Activated CD8-positive, alpha-beta T cell treated with anti-CD3 and anti-CD28 coated beads, Interleukin-2, amount 10 ng/mL, durations not matched to agents 7 days and 5 days (primary cell): ENCODE measurements at places on chromosomes 6 and 20.

DNA sequence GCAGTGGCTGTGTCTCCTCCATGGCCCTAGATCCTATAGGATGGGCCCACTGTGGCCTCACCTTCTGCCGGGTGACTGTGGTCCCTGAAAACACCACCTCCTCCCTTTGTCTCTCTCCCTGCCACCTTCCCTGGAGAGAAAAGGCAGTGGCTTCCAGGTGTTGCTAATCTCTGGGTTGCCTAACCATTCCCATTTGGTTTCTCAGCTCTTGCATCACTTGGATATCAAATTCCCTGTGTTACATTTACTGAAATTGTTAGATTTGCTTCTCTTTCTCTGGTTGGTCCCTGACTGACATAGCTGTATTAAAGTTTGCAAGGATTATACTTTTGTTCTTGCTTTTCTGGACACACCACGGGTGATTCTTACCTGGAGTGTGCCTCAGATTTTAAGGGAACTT is 9.3 kb upstream of the ZFP64 start:
- no peak overlapping the region for H3K4me3 ChIP-seq
- no peaks in the 10 kb centered on the region for H3K27me3 ChIP-seq
- H3K4me1 ChIP-seq = no peaks in the 10 kb centered on the region

GRCh38 chr6:25620391-25620790 is 31.6 kb upstream of the SCGN start:
- H3K4me3 ChIP-seq = no peak overlapping the region
- peaks cover 3% of the 10 kb centered on the region for H3K27me3 ChIP-seq
- H3K36me3 ChIP-seq = no peaks in the 10 kb centered on the region
- H3K4me1 ChIP-seq = no peaks in the 10 kb centered on the region

- no peak overlapping the region for H3K27ac ChIP-seq
- peaks cover 60% of the 10 kb centered on the region for H3K4me1 ChIP-seq
- H3K4me3 ChIP-seq = no peak overlapping the region
- H3K36me3 ChIP-seq = peaks cover 18% of the 10 kb centered on the region
Measured at GRCh38 chr6:25014791-25015560, 79.2 kb upstream of the RIPOR2 start.

DNA sequence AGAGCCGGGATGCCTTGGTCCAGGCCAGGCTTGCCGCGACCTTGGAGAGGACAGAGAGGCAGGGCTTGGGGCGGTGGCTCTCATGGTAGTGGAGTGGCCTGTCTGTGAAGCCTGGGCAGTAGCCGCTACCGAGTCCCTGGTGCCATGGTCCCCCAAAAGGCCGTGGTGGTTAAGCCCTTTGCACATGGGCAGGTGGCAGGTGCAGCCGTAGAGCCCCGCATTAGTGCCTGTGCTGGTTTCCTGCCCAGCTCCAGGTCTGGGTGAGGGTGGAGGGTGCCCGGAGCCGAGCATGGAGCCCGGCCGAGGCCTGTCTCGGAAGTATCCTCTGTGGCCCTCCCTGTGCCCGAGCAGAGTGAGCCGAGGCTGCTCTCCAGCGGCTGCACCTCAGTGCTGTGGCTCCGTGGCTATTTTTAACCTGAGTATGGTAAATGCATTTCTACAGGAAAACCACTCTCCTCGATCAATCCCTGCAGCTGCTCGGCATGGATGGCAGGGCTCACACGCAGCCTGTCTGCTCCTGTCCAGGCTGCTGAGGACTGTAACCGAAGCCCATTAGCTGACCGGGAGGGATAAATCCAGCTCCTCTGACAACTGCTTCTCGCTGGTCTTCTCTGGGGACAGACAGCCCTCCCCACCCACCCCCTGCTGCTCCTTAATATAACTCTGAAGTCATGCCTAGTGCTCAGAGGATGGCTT is 36.3 kb upstream of the GATA5 start:
- DNase-seq = peak; percentile 28
- H3K27me3 ChIP-seq = peaks cover 10% of the 10 kb centered on the region
- H3K4me1 ChIP-seq = peaks cover 13% of the 10 kb centered on the region
- H3K27ac ChIP-seq = no peak overlapping the region
- H3K4me3 ChIP-seq = no peak overlapping the region
- H3K36me3 ChIP-seq = no peaks in the 10 kb centered on the region

DNA sequence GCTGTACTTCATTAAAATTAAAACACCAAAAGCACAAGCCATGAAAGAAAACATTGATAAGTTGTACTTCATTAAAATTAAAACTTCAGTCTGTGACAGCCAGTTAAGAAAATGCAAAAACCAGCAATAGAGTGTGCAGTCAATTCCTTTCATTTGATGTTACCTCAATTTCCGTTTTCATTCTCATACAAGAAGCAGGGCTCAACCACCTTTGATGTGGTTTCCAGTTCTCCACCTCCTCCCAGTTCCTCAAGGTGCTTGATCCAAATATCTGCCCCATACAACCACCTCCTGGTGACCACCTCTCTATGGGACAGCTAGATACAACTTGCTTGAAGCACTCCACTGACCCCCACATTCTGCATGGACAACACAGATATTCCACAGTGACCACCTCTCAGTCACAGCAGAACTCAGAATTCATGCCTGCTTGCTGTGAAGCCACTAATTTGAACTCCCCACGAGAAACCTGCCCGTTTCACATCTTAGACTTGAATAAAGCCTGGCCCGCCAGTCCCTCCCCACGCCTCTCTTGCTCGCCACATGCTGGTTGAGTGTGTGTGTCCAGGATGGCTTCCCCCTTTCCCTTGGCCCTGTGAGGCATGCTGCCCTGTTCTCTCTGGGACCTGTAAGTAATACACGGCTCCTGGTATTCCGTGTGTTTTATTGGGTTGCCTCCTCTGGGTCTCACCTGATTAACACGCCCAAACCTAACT is 66.1 kb downstream of the FAM50B start:
- peaks cover 3% of the 10 kb centered on the region for H3K36me3 ChIP-seq
- H3K4me3 ChIP-seq = peak overlapping the region; percentile 61
- H3K27ac ChIP-seq = peak overlapping the region; percentile 84
- peaks cover 46% of the 10 kb centered on the region for H3K27me3 ChIP-seq
- peak; percentile 72 for DNase-seq

GRCh38 chr20:10846766-10847165 is 173.0 kb upstream of the JAG1 start:
- no peaks in the 10 kb centered on the region for H3K4me1 ChIP-seq
- H3K4me3 ChIP-seq = no peak overlapping the region
- H3K27me3 ChIP-seq = no peaks in the 10 kb centered on the region
- H3K36me3 ChIP-seq = no peaks in the 10 kb centered on the region

DNA sequence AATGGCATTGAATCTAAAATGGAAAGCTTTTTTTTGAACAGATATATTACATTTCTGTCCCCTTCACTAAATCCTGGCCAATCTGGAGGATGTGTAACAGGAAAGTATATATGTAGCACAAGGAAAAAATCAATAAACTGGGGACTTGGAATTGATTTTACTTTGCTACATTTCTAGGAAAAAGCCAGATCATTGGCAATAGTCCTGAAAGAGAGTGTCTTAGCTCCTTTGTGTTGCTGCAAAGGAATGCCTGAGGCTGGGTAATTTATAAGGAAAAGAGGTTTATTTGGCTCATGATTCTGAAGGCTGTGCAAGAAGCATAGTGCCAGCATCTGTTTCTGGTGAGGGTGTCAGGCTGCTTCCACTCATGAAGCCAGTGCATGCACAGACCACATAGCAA is 574.9 kb downstream of the HTR1B start:
- H3K36me3 ChIP-seq = no peaks in the 10 kb centered on the region
- H3K4me3 ChIP-seq = no peak overlapping the region
- no peaks in the 10 kb centered on the region for H3K4me1 ChIP-seq
- no peak for DNase-seq

DNA sequence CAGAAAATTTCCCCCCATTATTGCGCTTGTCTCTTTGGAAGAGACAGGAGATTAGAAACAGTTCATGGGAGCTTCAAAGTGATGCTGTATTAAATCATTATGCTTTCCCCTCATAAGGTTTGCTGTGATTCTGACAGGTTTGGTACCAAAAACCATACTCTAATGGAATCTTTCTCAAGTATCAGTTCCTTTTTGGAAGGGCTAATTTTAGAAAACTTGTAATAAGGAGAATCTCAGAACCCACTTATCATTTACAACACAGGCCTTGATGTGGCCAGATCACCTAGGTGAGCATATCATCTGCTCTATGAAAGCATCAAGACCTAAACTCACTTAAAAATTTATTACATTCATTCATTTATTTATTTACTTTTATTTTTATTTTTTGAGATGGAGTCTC is 51.2 kb downstream of the TP53INP2 start:
- H3K36me3 ChIP-seq = peaks cover 45% of the 10 kb centered on the region
- no peaks in the 10 kb centered on the region for H3K4me1 ChIP-seq
- no peak for DNase-seq
- H3K27me3 ChIP-seq = no peaks in the 10 kb centered on the region

- no peak for DNase-seq
- H3K36me3 ChIP-seq = no peaks in the 10 kb centered on the region
- no peak overlapping the region for H3K27ac ChIP-seq
- H3K27me3 ChIP-seq = peaks cover 2% of the 10 kb centered on the region
Measured at GRCh38 chr6:42154461-42155209, 12.2 kb upstream of the C6orf132 start.

DNA sequence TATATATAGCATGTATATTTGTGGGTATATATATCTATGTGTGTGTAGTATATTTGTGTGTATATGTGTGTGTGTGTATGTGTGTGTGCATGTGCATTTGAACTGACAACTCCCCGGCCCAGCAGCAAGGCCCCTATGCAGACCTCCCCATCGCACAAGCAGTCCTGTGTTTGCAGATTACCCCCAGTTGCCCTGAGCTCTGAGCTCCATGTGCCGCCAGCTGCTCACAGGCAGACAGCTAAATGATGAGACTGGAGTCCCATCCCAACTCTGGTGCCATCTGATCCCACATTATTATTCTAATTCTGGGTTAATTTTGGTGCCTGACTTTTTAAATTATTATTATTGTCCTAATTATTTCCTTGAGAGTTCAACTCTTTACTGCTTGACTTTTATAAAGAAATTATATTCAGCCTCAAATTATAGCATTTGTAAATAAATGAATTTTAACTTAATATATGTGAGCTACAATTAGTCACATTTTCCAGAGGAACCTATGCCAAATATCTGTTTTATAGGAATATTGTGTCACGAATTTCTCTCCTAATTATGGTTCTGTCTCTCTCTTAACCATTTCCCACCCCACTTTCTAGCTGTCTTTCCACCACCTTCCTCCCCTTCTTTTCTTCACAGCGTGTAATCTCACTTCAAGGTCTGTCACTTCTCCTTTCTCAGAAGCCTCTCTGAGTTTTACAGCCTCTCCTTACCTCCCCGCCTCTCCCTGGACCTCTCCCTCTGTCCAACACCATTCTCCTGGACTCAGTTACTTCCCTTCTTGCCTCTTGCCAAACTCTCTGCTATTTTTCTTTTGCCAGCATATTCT is 90.6 kb upstream of the SYNDIG1 start:
- no peaks in the 10 kb centered on the region for H3K36me3 ChIP-seq
- no peaks in the 10 kb centered on the region for H3K4me1 ChIP-seq
- no peak overlapping the region for H3K27ac ChIP-seq
- H3K4me3 ChIP-seq = no peak overlapping the region

DNA sequence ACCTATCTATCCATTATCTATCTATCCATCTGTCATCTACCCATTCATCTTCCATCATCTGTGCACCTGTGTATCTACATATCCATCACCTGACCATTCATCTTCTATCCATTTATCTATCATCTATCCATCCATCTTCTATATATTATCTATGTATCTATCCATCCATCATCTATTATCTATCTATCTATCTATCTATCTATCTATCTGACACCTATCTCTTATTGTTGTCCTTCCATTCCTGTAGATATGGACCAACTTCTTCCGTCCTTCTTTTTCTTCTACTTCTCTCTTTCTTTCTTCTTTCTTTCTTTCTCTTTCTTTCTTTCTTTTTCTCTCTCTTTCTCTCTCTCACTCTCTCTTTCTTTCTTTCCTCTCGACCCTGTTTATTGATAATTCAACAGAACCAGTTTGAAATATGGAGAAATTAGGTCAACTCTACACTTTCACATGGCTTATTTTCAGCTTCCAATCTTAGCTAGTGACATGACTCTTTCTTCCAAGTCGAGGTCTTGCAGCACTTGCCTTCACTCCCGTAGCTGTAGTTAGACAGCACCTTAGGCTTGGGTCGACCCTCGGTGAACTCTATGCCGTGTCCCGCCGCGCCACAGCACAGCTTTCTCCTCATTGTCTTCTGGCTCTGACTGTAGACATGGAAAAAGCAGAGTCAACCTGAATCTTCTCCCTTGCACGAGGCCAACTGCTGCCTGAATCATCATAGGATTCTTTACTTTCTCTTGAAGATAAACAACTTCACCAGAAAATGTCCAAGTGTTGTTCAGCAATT is 110.4 kb upstream of the EXOC2 start:
- H3K4me3 ChIP-seq = no peak overlapping the region
- DNase-seq = no peak
- H3K27ac ChIP-seq = no peak overlapping the region
- H3K27me3 ChIP-seq = peaks cover 17% of the 10 kb centered on the region
- no peaks in the 10 kb centered on the region for H3K36me3 ChIP-seq
- no peaks in the 10 kb centered on the region for H3K4me1 ChIP-seq

DNA sequence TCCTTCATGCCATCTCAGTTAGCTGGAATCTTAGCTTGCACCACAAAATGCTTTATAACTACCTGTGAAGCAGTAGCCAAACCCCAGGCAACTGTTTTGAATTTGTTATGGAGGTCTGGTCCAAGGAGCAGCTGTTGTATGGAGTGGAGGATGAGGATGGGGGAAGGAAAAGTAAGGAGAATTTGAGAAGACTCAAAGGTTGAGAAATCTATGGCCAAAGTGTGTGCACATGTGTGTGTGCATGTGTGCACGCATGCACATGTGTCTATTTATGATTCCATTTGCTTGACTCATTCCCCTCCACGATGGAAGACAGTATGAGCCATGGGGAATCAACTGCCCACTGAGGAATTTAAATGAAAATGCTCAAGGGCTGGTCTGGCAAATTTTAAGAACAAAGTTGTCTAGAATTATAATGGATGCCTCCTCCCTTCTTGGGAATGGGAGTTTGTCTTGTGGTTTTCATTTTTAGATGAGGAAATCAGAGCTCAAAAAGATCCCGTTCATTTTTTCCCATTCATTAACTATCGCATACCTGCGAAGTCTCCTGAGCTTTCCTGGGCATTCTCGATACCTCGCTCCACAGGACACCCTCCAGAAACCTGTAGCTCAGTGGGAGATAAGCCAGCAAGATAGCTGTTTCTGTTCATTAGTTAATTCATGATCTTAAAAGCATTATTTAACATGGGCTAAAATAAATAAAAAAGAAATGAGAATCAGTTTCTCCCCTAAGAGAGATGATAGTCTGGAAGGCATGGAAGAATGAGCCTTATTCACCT is 152.3 kb upstream of the NEDD9 start:
- H3K27ac ChIP-seq = no peak overlapping the region
- H3K36me3 ChIP-seq = peaks cover 23% of the 10 kb centered on the region
- H3K4me1 ChIP-seq = peaks cover 45% of the 10 kb centered on the region
- DNase-seq = no peak
- no peak overlapping the region for H3K4me3 ChIP-seq
- peaks cover 2% of the 10 kb centered on the region for H3K27me3 ChIP-seq

DNA sequence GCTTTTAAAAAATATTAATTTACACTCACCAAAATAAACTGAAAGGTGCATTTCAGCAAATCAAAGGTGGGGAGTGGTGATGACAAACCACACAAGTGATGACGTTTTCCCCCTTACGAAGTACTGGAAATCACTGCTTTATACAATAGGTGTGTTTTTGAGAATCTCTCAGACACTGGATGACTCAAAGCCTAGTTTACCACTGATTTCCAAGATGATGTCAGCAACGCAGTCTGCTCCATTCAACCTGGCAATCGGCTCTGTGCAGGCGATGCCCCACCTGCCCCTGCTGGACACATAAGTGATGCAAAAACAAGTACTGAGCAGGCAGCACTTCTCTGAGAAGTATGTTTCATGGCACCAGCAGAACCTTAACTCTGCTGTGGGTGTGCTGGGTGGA is 114.4 kb downstream of the SOD2 start:
- no peak overlapping the region for H3K4me3 ChIP-seq
- DNase-seq = no peak
- no peaks in the 10 kb centered on the region for H3K36me3 ChIP-seq
- H3K27me3 ChIP-seq = peaks cover 5% of the 10 kb centered on the region
- no peak overlapping the region for H3K27ac ChIP-seq
